ENCODE measurements at places on chromosomes 2 and 18. TPM values are rescaled to one million over a fixed set of nuclear protein-coding genes. Genes with fewer than 3 reads are reported as not detected.

The ACP1 gene
- total RNA-seq: 88.5 TPM

The IGFBP5 gene
- 1,050 TPM for total RNA-seq

The PMAIP1 gene
- 11.3 TPM for total RNA-seq

The METAP1D gene
- total RNA-seq: 11.5 TPM

The DYNAP gene
- total RNA-seq: not detected

The POTEI gene
- not detected for total RNA-seq

The SERPINB11 gene
- not detected for total RNA-seq

The MC2R gene
- total RNA-seq: not detected

The SIGLEC15 gene
- 0.52 TPM for total RNA-seq

The IL1R2 gene
- total RNA-seq: 1.3 TPM

The MTCL1 gene
- 37.2 TPM for total RNA-seq

The TRAK2 gene
- total RNA-seq: 64.4 TPM

The FHOD3 gene
- total RNA-seq: 38.3 TPM

The FNDC4 gene
- 25.1 TPM for total RNA-seq

The COPS9 gene
- 73.5 TPM for total RNA-seq

The RAB6C gene
- total RNA-seq: not detected

The NETO1 gene
- not detected for total RNA-seq

The MERTK gene
- 0.65 TPM for total RNA-seq

The GALNT3 gene
- total RNA-seq: 1.2 TPM

Data from articular chondrocyte of knee joint (primary cell).